Renal pelvis (tissue), 12 donors: ENCODE measurements at places on chromosomes 12 and 14. TPM values are rescaled to one million over a fixed set of nuclear protein-coding genes. Genes with fewer than 3 reads are reported as not detected.

DNA sequence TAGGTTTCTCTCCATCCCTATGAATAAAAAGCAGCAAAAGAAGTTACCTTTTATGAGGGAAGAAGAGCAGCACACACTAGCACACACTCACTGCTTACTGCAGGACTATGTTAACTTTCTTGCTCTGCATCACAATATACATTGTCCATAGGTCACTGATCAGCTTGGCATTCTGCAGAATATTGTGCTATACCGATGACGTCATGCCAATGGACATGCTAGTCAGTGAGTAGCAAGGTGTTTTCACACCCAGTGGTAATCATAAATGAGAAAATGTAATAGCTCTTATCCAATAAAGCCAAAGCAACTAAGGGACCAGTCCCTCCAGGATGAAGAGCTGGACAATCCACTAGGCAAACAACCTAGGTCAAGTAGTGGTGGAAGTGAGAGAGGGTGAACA is 16.7 kb upstream of the ZDHHC17 start:
- no peak for DNase-seq

DNA sequence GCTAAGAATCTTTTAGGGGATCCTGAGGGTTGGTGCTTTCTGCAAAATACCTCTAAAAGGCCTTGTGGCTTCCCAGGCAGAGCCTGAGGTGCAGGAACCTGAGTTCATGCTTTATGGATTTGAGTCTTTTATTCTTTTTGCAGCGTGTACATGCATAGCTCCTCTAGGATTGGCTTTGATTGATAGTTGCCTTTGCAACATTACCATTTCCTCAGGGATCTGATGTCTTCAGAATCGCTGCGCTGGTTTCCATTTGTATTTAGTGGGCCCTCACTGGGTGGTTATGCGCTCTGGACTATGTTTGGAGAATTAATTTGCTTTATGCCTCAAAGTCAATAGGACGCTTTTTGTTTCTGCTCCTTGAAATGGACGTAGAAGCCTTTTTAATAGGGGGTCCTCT is 16.1 kb downstream of the NRXN3 start:
- no peak for DNase-seq

DNA sequence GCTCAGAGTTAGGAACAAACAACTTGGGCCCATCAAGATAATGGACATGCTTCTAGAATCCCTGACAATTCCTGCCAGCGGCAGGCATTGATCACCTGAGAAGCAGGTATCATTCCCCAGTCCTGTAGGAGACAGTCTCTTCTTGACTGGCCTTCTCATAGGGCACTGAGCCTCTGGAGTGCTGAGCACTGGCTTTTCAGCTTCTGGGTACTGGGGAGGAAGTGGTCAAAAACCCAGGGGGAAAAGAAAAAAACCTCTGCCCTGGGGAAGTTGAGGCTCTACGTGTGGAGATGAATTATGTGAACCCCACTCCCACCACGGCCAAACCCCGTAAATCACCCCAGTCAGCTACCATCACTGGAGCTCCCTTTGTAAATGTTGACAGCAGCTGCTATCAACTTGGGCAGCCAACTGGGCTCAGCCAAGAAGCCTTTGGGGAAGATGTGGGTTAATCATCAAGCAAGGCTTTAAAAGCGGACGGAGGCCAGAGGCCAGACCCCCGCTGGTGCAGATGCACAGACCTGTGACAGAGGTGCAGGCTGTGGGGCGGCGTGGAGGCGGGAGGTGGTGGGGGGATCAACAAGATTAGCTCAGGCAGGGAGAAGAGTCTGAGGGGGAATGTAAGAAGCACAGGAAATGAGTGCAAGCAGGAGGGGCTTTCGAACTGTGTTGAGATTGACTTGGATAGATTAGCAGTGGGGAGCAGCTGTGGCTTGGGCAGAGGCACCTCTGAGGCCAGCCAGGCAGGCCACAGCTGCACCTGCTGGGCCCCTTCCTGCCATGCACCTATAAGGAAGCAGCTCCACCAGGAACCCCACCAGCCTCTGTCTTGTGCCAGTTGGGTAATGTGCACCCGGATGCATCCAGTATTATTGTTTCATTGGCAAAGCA is 105.4 kb upstream of the HIF1A start:
- DNase-seq = no peak

DNA sequence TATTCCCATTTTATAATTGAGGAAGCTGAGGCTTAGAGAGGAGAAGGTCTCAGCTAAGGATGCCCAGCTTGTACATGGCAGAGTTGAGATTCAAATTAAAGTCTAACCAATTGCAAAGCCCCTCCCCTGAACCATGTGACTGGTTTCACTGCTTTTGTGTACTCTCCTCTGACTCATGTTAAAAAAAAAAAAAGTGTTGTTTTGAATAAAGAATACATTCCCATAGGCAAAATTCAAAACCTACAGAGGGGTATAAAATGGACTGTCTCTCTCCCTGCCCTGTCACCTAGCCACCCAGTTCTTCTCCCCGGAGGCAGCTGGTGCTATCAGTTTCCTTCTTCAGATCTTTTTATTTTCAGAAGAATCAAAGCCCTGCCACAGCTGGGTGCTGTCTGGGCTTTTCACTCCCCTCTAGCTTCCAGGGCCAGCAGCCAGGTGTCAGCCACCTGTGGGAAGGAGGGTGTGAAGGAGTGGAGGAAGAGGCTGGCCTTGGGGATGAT is 5.4 kb downstream of the PSMD9 start:
- DNase-seq = peak; percentile 47

GRCh38 chr12:52200086-52200780 is 8.4 kb upstream of the KRT80 start:
- no peak for DNase-seq

GRCh38 chr12:52579468-52580465 is 6.1 kb upstream of the KRT74 start:
- DNase-seq = peak; percentile 14

- DNase-seq = no peak
Measured at GRCh38 chr12:51147309-51147708, 25.6 kb downstream of the TFCP2 start.

DNA sequence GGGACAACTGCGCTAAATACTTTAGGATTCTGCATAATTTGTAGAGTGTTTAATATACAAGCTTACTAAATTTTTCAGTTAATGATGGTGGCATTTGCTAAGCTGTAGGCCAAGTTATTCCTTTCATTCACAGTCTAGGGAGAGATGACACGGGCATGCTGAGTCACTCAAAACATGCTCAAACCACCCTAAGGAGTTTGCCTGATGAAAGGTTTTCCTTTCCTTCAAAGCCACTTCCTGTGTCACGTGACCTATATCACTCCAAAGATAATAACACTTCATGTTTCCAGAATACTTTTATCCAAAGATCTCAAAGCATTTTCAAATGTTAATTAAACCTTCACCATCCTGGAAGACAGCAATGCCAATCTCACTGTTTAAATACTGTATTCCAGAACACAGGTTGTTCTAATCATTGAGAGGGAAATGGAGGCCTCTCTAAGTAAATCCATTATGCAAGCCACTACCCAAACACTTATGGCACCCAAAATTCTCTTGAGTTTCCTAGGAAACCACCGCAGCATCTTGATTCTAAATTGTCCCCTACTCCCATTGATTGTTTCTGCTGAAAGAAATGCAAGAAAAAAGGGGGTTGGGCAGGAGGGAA is 207.0 kb upstream of the CDKN3 start:
- DNase-seq = no peak

DNA sequence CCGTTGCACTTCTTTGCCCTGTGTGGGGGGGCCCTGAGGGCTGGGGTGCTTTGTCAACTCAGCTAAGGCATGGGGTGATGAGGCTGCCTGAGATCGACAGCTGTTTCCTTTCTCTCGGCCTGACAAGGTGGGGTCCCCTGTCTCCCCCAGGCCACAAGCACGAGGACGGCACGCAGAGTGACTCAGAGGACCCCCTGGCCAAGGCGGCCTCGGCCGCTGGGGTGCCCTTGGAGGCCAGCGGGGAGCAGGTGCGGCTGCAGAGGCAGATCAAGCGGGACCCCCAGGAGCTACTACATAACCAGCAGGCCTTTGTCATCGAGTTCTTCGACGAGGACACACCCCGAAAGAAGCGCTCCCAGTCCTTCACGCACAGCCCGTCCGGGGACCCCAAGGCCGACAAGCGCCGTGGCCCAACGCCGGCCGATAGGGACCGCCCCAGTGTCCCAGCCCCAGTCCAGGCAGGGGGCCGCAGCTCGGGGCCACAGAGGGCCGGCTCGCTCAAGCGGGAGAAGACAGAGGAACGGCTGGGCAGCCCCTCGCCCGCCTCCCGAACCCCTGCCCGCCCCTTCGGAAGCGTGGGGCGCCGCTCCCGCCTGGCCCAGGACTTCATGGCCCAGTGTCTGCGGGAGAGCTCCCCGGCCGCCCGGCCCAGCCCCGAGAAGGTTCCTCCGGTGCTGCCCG is 18.8 kb downstream of the CEP170B start:
- no peak for DNase-seq

DNA sequence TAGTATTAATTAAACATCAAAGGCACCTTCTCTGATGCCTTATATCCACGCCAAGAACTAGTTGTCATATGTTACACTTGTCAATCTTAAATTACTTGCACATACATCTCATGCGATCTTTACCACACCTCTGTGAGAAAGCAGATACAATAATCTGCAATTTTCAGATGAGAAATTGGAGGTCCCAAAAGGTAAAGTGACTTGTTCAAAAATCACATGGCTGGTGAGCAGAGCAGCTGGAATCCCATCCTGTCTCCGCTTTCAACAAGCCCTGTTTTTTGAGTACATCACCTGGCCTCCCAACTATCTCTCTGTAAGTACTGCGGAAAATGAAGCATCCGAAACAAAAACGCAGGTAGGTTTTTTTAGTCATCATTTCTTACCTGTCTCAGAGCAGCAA is 203.4 kb upstream of the FOXN3 start:
- DNase-seq = no peak

DNA sequence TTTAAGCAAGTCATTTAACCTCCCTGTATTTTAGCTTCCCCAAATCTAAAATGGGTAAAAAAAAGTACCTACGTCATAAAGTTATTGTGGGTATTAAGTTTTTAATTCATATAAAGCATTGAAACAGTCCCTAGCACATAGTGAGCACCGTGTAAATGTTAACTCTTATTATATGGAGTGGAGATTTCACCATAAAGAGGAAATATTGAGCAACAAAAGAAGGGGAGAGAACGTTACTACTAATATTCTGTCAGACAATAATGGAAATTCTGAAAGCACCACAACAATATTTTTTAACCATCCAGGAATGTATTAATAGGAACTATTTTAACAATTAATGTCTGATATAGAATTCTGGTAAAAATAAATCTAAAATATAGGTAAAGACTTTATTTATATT is 7.8 kb upstream of the CD163L1 start:
- no peak for DNase-seq

GRCh38 chr12:99824900-99825542 is 159.7 kb downstream of the ANKS1B start:
- DNase-seq = peak; percentile 41

- no peak for DNase-seq
Measured at GRCh38 chr14:40694023-40694422, 912.7 kb upstream of the LRFN5 start.

DNA sequence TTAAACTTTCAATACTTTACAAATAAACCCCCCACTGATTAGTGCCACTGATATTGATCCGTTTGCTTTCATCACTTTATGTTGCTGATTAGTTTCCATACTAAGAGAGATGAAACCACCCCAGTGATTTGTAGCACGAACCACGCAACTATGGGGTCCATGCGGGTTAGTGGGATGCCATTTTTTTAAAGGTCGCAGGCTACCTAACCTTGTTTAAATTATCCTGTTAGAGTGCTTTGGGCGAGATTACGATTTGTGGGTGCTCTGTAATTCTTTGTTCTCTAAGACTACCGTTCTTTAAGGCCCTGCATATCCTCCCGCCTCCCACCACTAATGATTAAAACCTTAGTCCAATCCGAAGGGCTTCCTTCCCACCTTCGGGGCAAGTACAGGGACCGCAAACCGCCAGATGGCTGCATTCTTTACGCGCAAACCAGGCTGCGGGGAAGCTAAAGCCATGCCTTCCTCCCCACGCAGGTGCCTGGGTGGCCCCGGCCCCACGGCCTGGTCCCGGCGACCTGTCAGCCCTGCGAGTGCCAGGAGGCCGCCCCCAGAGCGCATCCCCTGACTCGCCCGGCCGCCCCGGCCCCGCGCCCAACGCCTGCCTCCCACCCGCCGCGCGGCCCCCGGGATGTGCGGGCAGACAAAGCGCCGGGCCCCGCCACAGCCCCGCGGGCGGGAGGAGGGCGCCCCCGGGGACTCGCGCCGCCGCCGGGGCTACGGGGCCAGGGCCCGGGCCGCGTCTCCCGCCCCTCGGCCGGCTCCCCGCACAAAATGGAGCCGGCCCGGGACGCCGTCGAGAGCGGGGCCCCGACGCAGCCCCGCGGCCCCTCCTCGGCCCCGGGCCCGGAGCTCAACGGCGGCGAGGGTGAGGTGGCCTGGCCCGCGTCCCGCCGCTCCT is 759 bp downstream of the NFYB start:
- peak; percentile 44 for DNase-seq

Gene ITGB7
- polyA plus RNA-seq = 1.7 TPM

Gene OAS2
- polyA plus RNA-seq = 6.0 TPM

Gene CMTM5
- polyA plus RNA-seq = 3.1 TPM

Gene SIX4
- 5.7 TPM for polyA plus RNA-seq
